ENCODE measurements at places on chromosomes 3 and 15. TPM values are rescaled to one million over a fixed set of nuclear protein-coding genes. Genes with fewer than 3 reads are reported as not detected.

The CADPS gene
- 2.0 TPM for polyA plus RNA-seq

The GOLGA8K gene
- 2.3 TPM for polyA plus RNA-seq

GRCh38 chr3:185716436-185717108 lies 108.3 kb downstream of the IGF2BP2 start:
- DNase-seq: no peak

- no peak for DNase-seq
Measured at GRCh38 chr15:68644996-68645395, 66.2 kb downstream of the CORO2B start.

GRCh38 chr3:14119651-14120050 lies 5.0 kb downstream of the CHCHD4 start:
- DNase-seq: no peak

Data from right renal pelvis (tissue), 4 donors.